Stimulated activated CD4-positive, alpha-beta T cell treated with anti-CD3 and anti-CD28 coated beads, Interleukin-12 subunit alpha, Interleukin-12 subunit beta, amount 100 ng/mL, for 48 hours (primary cell): ENCODE measurements at places on chromosomes 2 and 18.

GRCh38 chr2:133828913-133829312 lies 260.6 kb upstream of the NCKAP5 start:
- no peak for DNase-seq

DNA sequence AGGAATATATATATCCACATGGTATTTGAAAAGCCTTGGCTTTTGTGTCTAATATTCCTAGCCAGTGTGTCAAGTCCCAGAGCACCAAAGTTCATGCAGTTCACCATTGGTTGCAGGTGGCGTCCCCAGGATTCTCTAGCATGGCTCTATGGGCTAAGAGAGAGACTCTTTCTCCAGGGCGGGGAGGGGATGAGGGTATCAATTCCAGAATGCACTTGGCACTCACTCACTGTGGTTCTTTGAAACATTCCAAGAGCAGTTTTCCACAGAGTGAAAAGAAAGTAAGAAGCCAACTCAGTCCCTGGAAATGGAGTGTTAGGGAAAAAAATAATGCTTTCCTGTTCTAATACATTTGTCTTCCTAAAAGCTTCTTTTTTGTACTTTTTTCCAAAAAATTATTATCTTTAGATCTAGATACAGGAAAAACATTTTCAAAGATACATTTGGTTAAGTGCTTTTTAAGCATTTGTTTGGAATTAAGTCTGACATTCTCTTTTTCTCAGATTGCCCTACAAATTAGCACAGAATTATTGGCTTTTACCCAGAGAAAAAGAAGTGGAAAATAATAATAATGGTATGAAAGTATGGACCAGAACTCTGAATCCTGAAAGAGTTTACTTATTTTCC lies 239.9 kb downstream of the PAX3 start:
- DNase-seq = no peak

- DNase-seq = no peak
Observed at GRCh38 chr2:96838345-96839292, 5.2 kb downstream of the ANKRD23 start.

DNA sequence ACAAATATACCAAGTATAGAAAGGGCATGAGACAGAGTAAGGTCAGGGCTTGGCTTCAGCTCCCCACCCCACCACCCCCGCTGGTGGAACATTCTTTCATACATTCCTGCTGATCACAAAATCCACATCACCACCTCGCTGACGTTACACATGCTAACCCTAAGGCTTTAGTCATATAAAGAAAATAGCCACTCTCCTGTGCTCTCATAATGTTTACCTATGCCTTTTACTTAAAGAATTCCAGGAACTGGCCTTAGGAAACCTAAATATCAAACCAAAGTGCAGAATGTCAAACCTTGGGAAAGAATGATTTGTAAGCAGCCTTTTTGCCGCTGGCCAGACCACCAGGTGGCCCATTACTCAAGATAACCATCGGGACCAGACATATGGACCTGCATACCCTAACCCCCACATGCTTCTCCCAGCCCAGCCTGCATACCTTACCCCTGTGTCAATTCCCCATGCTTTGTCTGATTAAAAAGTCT lies 136.3 kb upstream of the SLC39A10 start:
- DNase-seq = no peak

DNA sequence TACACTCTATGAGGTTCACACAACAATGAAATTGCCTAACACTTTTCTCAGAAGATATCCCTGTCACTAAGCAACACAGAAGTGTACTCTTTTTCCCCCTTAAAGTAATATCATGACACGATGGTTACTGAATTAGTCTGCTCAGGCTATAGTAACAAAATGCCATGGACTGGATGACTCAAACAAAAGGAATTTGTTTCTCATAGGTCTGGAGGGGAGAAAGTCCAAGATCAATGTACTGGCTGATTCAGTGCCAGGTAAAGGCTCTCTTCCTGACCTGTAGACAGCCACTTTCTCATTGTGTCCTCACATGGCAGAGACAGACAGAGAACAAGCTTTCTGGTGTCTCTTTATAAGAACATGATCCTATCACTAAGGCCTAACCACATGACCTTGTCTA lies 211.9 kb downstream of the RBM43 start:
- no peak for DNase-seq

GRCh38 chr2:46366668-46367052 lies 69.5 kb downstream of the EPAS1 start:
- no peak for DNase-seq

DNA sequence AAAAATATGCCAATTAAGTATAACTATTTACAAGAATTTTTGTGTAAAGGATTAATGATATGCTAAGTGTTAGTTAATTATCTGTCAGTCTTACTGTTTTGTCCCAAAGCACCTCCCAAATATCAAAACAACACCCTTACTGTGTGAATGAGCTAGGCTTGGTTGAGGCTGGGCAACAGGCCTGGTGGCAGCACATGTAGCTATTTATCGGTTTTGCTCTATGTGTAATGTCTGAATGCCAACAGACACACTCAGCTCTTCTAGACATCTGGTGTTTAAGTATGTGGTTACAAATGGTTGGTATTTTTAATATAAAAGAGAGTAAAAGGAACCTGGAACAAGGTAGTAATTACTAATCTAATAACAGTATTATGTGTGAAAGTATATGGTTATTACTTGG lies 175.3 kb downstream of the RAB3GAP1 start:
- DNase-seq = no peak

GRCh38 chr18:75088622-75089211 lies 120.2 kb downstream of the PTGR3 start:
- no peak for DNase-seq

- no peak for DNase-seq
Observed at GRCh38 chr2:104901037-104901881, 47.3 kb downstream of the POU3F3 start.

- DNase-seq = no peak
Observed at GRCh38 chr2:195848119-195848899, 191.3 kb downstream of the SLC39A10 start.

- no peak for DNase-seq
Observed at GRCh38 chr18:9898792-9899549, 13.2 kb downstream of the TXNDC2 start.

DNA sequence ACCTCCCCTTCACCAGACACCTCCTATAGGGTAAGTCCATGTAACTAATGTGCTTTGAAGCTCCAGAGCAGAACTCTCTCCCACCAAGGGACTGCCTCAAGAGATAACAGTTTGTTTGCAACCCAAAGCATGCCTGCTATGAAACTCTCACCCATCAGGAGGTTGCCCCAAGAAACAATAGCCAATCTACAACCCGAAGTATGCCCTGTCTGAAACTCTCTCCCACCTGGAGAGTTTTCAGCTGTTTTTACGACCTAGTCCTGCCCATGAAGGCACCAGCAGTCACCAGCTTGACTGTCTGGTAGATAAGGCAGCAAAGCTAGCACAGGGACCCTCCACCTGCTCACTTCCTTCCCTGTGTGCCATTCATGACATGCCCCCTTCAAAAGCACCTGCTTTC lies 533.9 kb upstream of the CRIM1 start:
- DNase-seq = no peak

DNA sequence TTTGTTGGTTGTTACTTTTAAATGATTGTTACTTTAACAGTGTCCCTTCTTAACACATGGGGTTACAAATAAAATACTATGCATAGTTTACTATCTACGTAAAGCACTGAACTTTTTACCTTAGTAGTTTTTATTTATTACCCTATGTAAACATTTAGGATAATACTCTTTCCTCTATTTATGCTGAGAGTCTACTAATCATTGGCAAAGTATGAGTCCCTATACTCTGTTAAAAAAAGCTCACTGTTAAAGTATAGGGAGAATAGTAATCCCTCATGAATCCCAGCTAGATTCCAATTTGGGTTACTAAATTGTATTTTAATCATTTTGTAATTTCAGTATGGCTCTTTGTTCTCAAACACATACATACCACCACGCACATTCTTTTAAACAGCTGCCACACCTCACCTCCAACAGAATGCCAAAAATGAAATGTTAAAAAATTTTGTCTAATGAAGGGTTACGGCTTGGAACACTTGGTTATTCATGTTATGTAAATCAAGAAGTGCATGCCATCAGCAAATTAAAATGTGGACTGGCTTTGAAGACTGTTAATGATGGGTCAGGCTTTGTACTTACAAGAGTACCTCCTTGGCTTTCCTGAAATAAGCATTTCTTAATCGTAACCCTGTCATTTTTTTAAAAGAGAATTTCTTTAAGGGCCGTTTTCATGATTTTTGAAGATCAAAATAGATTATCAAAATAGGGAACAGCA lies 104.9 kb downstream of the TMEM247 start:
- DNase-seq = no peak

DNA sequence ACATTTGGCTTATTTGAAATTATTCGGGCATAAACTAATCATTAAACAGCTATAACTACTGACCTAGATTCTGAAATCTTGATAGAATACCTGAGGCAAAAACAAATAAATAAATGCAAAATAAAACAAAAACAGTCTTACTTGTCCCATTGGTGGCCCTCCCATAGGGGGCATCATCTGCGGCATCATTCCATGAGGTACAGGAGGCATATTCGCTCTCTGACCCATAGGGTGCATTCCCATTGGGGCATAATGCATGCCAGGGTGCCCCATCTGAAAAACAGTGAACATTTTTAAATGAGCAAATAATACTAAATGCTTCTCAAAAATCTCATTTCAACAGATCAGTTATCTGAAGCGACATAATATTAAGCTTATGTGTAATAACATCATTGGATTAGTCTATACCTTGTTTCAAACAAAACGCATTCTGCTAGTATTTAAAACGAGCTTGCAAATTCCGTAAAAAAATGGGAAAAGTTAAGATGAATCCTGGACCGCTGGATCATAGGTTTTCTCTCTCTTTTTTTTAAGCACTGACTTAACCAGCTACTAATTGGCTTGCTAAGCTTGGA lies 1.3 kb downstream of the PRPF40A start:
- no peak for DNase-seq

DNA sequence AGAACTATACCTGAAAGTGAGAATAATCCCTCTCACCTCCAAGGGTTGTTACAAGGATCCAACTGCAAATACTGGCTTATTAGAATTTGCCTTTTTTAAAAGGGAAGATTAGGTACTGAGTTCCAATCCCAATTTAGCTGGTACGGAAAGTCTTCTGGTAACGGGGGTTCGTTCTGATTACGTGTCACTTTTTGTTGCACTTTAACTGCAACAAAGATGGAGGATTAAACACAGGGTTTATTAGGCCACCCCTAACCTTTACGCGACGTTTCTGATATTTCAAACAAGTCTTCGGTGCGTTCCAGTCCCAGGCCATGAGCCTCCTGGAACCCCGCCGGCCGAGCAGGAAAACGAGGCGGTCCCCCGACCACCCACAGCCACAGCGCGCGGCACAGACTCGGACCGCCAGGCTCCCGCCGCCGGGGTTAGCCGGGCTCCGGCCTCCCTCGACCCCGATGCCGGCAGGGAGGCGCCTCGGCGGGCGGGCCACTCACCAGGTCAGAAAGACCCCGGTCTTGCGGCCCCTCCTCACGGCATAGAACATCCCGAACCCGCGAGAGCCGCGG lies 411 bp downstream of the RNASEH1 start:
- no peak for DNase-seq

GRCh38 chr2:203261326-203262159 lies 22.7 kb downstream of the CYP20A1 start:
- DNase-seq = no peak

DNA sequence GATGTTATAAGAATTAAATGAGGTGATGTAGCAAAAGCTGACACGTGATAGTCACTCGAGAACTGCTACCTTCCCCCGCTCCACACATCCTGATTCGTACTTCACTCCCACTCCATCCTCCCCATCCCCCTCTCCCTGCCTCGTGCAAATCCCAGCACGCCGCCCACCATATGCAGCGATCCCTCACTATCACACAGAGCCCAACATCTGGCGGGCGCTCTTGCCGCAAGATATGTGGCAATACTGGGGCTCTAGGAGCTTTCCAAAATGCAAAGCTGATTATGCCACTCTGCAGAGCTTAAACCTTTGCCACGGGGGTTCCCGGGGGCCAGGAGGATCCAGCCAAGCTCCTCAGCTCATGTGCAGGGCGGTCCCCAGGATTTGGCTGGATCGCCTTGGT lies 37.4 kb downstream of the DNMT3A start:
- DNase-seq = no peak

- no peak for DNase-seq
Observed at GRCh38 chr18:14776801-14777200, 28.8 kb downstream of the ANKRD30B start.

DNA sequence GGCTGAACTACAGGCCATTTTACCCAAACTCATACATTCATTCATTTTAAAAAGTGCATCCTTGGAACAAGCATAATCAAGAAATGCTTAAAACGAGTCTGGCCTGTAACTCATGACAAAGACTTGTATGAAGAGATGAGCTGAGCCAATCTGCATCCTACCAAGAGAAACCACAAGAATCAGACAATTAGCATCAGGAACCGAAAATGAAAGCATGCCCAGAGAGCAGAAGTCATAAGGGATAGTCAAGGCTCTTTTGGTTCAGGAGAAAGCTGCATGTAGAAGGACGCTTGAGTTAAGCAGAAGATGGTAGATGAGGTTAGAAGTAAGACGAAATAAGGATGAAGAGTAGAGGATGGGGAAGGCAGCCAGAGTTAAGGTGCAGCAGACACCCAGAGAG lies 137.0 kb upstream of the CTNNA2 start:
- no peak for DNase-seq

GRCh38 chr18:79511671-79512301 lies 116.1 kb downstream of the NFATC1 start:
- no peak for DNase-seq

DNA sequence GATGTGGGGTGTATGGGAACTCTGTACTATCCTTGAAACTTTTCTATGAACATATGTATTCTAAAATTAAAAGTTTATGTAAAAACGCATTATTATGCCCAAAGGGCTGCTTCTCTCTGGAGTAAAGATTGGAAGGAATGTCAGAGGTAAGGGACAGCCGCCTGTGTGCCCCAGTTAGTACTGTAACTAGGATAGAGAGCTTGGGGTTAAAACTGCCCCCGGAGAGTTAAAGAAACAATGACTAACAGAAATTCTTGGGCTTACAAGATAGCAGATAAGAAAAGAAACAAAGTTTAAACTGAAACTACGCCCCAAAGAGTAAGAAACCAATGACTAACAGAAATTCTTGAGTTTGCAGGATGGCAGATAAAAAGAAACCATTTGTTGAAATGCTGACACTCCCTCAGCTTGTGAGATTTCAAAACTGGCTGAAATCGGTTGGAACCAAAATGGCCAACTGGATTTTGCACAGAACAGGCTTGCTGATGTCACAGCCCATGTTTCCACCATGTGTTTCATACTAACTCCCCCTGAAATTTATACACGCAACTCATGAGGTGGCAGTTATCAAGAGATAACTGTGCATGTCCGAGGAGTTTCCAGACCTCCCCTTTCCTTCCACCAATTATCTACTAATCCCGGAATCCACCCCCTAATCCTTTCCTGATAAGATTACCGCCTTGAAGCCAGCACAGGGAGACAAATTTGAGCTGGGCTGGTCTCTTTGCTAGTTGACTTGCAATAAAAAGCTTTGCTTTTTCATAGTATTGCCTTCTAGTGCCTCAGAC lies 8.7 kb upstream of the TXNDC2 start:
- no peak for DNase-seq
